ENCODE measurements at places on chromosomes 5 and 9. TPM values are rescaled to one million over a fixed set of nuclear protein-coding genes. Genes with fewer than 3 reads are reported as not detected.

The ACOT12 gene
- total RNA-seq: not detected

The MED10 gene
- total RNA-seq: 25.1 TPM

The DIPK1B gene
- total RNA-seq: 12.3 TPM

The VCAN gene
- total RNA-seq: 12.1 TPM

The SLC6A7 gene
- 22.9 TPM for total RNA-seq

The DMRT2 gene
- total RNA-seq: 1.8 TPM

The AGXT2 gene
- total RNA-seq: not detected

The SLC4A9 gene
- 0.82 TPM for total RNA-seq

The PCDHGC4 gene
- 1.8 TPM for total RNA-seq

DNA sequence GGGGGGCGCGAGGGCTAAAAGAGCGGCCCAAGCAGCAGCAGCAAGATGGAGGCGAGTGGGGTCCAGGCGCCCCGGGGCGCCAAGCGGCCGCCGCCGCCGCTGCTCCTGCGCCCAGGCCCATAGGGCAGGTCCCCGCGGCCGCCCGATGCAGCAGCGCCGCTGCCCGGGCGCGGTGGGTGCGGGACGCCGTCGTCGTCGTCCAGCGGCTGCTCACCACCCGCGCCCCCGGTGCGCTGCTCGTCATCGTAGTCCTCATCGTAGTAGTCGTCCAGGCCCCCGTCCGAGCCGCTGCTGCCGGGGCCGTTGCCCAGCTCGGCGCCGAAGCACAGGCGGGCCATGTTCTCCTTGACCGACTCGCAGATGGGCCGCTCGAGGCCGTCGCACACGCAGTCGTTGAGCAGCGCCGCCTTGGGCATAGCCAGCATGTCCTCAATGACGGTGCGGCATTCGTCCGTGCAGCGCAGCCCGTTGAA is 1.5 kb downstream of the GAS1 start:
- H3K36me3 ChIP-seq: no peaks in the 10 kb centered on the region
- no peak for DNase-seq
- H3K27me3 ChIP-seq: peaks cover 51% of the 10 kb centered on the region
- peak overlapping the region; percentile 66 for H3K4me3 ChIP-seq
- H3K27ac ChIP-seq: peak overlapping the region; percentile 96

DNA sequence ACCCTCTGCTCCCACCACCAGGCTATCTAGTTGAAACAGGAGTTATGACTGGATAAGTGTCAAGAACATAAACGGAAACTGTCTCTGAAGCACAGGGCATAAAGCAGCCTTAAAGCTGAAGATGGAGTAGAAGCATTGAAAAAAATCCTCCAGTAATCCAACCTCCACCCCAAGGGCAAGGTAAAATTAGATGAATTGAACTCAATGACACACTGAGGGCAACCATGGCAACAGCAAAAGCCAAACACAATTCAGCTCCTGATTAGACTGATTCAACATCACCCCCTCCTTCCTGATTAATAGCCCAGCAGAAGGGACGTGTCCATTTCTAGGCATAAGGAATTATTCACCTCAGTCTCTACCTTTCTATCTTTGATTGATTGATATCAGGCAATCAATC is 183.2 kb upstream of the MAP3K1 start:
- no peak overlapping the region for H3K4me3 ChIP-seq
- H3K27ac ChIP-seq: no peak overlapping the region
- H3K27me3 ChIP-seq: no peaks in the 10 kb centered on the region

The C5orf52 gene
- not detected for total RNA-seq

Measured in transverse colon (tissue), 4 donors.